A172 (cell line): ENCODE measurements at places on chromosomes 7 and 10.

DNA sequence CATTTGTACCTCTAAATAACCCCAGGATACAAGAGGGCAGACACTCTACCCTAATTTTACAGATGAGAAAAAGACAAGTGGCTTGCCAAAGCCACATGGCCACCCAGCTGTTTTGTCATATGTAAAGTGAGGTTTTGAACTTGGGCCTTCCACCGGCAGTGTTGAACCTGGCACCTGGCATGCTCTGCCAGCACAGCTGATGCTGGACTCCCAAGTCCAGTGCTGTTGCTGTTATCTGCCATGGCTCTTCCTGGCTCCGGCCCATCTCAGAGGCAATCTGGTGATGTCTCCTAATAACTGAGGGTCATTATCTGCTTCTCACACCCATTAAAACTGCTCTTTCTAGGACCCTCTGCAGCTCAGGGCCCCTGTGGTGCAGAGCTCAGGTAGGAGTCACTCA is 25.0 kb downstream of the BCCIP start:
- DNase-seq, result no peak

DNA sequence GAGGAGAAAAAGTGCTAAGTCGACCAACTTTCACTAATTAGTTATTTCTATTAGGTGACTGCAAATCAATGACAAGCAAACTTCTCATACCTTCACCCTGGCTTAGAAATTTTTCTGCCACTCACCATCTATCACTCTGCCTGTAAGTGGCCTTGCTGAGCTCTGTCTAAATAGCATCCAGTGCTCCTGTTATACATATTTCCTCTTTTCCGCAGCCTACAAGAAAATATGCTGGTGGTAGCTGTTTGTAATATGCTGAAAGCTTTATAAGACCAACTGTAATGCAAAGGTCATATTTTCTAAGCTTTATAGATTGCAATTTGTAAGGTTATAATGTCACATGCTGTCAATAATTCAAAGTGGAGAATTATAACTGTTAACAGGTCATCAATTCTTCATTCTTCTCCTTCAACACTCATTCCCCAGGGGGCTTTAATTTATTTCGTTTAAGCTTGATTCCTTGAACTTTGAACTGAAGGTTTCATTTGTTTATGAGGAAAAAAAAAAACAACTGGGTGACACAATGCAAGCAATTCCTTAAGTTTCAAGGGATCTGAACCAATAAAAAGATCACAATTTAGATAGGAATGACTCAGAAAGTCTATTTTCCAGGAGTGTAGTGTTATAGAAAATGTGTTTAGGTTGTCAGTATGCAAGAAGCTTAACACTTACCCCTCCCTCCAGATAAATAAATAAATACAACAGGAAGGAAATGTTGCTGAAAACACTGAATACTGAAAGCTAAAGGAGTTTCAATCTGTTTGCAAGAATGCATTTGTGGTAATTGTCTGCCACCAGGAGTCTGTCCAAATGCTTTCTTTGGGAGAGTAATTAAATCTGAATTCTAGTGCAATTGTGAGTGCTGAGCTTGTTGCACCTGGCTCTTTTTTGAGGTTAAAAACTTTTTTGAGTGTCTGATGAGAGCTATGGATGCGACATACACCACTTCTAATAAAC is 183.7 kb downstream of the SORCS1 start:
- no peak for DNase-seq

GRCh38 chr7:94252124-94252523 is 142.6 kb upstream of the COL1A2 start:
- no peak for DNase-seq

DNA sequence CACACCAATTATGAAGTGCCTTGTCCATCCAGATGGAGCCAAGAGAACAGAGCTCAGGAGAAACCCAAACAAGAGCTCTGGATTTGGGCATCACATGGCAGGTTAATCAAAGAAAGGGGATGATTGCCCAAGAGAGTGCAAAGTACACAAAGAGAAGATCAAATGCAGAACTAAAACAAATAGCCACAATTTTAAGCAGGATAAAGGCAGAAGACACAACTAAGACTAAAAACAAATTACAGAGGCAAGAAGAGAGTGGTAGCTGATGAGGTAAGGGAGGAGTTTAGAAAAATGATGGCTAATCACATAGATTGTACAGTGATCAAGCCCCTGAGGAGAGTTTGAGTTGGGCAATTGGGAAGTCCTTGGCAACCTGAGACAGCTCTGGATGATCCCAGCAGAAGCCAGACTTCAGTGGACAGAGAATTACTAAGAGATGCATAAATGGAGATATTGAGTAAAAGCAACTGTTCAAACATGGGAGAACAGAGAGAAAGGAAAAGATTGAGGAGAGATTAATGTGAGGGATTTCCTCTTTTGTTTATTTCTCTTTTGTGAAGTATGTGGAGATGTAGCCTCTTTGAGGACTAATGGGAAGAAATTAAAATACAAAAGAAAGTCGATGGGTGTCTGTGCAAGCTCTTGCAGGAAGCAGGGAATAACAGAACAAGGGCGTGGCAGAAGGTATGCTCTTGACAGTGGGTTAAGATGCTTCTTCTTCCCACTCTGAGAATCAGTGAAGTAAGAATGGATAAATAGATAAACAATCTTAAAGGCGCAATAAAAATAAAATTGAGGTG is 101.9 kb downstream of the LRRN3 start:
- DNase-seq, result no peak

- DNase-seq, result no peak
Observed at GRCh38 chr7:87113077-87113476, 39.2 kb upstream of the DMTF1 start.

DNA sequence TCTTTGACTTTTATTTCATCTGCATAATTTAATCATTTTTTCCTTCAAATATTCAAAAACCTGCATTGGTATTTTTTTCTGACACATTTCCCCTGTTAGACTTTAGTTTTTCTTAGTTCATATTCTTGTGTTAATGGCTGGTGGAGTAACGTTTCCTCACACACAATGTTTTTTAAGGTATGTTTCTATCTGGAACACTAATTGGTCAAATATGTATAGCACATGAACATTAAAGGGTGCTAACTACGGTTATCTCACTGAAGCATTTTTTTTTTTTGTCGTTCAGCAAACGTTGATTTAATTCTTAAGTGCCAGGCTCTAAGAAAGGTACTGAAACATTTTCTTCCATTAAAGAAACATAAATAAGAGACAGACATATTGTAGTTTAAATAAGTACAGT is 87.7 kb downstream of the PTPRZ1 start:
- no peak for DNase-seq

DNA sequence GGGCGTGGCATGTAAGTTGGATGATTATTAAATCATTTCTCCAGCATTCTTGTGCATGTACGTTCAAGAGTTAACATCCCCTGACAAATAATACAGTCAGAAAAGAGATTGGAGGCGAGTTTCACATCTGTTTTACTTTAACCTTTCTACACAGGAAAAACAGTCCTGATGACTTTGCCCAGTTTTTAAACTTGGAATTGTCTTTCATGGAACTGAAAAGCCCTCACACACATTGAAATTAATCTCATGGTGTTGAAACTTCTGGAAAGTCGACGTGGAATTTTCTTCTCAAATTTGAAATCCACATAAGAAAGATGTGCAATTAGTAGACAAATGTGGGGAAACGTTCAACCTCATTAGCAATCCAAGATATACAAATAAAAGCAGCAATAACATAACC is 31.2 kb upstream of the ZNF438 start:
- DNase-seq, result no peak

DNA sequence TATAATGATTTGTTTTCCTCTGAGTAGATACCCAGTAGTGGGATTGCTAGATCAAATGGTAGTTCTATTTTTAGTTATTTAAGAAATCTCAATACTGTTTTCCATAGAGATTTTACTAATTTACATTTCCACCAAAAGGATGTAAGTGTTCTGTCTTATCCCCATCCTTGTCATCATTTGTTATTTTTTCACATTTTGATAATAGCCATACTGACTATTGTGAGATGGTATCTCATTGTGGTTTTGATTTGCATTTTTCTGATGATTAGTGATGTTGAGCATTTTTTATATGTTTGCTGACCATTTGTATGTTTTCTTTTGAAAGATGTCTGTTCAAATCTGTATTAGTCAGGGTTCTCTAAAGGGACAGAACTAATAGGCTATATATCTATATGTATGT is 160.0 kb upstream of the TMEM229A start:
- no peak for DNase-seq

DNA sequence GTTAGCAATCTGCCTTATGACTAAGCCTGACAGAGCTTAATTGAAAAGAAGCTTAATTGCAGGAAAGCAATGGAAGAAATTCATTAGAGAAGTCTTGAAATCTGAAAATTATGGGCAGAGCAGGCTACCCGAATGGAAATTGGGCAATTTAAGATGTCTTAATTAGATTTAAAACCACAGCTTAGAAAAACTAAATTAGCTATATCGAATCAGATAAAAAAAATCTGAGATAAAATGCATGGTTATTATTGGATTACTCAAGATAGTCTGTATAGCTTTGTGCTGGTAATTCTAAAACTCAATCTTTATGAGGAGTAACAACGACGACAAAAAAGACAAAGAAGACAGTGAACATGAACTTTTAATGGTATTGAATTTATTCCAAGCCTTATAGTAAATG is 248.1 kb upstream of the LRRN3 start:
- no peak for DNase-seq

DNA sequence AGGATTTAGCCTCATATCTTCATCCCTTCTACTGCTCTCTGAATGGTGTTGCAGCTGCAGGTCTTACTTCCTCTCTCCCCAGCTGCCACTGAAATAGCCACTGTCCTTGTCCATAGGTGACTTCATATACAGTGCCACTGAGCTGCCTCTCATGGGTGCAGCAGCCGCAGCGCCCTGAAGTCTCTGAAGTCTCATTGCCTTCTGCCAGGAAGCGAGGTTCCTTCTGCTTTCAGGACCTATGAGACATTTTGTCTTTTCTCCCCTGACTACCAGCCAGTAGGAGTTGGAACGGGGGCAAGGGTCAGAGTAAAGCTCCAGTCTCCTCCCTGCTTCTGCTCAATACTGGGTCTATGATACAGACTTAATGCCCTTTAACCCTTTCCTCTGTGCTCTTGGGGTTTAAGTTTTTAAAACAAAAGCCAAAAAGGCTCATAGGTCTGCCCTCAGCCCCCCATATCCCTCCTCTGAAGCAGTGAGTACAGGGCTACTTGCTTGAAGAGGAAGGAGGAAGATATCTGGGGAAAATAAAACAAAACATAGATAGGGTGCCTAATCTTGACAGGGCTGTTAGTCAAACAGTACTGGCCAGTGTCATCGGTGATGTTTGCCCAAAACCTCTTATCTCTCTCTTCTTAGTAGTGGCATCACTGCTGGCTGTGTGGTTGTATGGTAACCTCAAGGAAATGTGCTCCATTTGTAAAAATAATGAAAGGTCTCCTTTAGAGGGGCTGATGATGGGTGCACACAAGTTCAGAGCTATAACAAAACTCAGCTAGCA is 7.1 kb downstream of the PLCE1 start:
- DNase-seq, result no peak

GRCh38 chr10:47241256-47241655 is 58.7 kb upstream of the GDF10 start:
- DNase-seq, result no peak

DNA sequence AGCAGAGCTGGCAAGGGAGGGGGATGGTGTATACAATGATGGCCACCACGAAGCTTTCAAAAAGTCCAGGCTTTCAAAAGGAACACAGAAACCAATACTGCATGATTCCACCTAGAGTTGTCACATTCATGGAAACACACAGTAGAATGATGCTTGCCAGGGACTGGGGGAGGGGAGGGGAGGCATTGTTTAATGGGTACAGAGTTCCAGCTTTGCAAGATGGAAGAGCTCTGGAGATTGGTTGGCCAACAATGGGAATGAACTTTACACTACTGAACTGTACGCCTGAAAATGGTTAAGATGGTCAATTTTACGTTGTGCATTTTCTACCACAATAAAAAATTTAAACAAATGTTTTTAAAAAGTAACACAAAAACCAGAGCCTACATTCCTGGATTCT is 104.5 kb upstream of the KDM7A start:
- DNase-seq, result no peak

DNA sequence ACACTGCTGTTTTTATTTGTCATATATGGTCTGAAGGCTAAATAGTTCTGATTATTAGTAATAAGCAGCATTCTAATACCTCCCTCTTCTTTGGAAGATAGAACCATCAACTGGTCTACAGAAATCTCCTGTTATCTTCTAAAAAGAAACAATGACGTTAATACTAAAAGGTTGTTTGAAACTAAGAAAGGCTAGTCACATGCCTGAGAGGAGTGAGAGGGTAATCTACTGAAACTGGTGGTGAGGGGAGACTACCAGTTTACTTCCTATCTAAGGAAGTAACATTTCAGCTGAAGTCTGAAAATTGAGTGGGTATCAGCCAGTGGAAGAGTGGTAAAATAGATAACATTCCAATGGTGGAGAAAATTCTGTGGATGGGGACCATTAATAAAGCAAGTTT is 48.4 kb downstream of the FGFBP3 start:
- DNase-seq, result no peak

- no peak for DNase-seq
Observed at GRCh38 chr7:136657482-136657921, 210.9 kb upstream of the CHRM2 start.

GRCh38 chr7:10036693-10037092 is 937.0 kb upstream of the PHF14 start:
- DNase-seq, result no peak

DNA sequence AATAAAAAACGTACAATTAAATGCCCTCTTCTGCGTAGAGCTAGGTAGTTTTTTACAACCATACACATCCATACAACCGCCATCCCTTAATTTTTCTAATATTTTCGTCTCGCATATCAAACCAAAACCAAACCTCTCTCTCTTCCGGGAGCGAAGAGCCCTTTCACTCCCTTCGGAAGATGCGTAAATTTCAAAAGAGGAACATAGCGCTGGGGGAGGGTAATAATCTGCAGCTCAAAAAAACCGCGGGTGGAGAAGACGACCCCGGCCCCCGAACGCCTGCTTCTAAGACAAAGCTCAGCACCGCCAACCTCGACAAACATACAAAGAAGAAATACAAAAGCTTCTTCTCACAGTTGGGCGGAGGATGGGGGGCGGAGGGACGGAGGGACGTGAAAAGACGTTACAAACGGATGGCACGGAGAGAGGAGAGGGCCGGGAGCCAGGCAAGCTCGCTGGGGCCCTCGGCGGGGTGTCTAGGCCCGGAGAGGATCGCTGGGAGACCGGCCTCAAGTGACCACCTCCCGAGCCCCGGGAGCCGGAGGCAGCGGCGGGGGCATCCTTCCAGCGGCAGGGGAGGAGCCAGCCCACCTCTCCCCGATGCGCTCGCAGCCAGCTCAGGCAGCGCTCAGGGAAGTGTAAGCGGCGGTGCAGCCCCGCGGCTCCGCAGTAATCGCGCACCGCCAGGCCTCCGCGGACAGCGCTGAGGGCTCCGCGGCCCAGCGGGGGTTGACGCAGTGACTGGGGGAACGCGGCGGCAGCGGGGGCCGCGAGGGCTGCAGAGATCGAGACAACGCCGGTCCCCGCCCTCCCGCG is 851 bp downstream of the MKRN1 start:
- peak; percentile 6 for DNase-seq
